ENCODE measurements at places on chromosomes 7 and 10. TPM values are rescaled to one million over a fixed set of nuclear protein-coding genes. Genes with fewer than 3 reads are reported as not detected.

DNA sequence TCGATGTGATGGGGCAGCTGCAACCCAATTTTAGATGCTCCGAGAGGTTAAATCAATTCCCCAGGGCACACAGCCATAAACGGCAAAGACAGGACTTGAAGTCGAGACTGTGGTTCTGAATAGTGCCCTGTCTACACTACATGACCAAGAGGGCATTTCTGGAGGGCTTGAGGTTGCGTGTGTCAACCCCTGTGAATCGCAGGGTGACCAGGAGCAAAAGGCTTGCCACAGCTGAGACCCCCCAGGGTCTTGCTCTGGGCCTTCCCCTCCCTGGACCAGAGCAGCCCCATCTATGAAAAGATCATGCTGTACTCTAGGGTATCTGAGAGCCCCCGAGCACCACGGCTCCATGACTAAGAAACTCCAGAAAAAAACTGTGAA lies 26.8 kb upstream of the RASGEF1A start:
- peaks cover 30% of the 10 kb centered on the region for H3K27me3 ChIP-seq
- no peak overlapping the region for H3K4me3 ChIP-seq
- H3K4me1 ChIP-seq: no peaks in the 10 kb centered on the region

- peaks cover 16% of the 10 kb centered on the region for H3K4me1 ChIP-seq
- no peaks in the 10 kb centered on the region for H3K27me3 ChIP-seq
- no peak for DNase-seq
- no peak overlapping the region for H3K27ac ChIP-seq
- H3K4me3 ChIP-seq: no peak overlapping the region
These were observed 246.1 kb downstream of the REEP3 start for GRCh38 chr10:63767138-63767801.

- no peaks in the 10 kb centered on the region for H3K36me3 ChIP-seq
- peaks cover 4% of the 10 kb centered on the region for H3K27me3 ChIP-seq
- H3K4me1 ChIP-seq: peaks cover 17% of the 10 kb centered on the region
- no peak overlapping the region for H3K4me3 ChIP-seq
These were observed 329.7 kb downstream of the PLXNA4 start for GRCh38 chr7:132246591-132246990.

GRCh38 chr10:43402880-43403452 lies 6.0 kb downstream of the HNRNPF start:
- DNase-seq: no peak
- H3K27ac ChIP-seq: peak overlapping the region; percentile 83
- H3K4me1 ChIP-seq: peaks cover 46% of the 10 kb centered on the region
- H3K27me3 ChIP-seq: no peaks in the 10 kb centered on the region
- peak overlapping the region; percentile 61 for H3K4me3 ChIP-seq
- H3K36me3 ChIP-seq: peaks cover 18% of the 10 kb centered on the region

DNA sequence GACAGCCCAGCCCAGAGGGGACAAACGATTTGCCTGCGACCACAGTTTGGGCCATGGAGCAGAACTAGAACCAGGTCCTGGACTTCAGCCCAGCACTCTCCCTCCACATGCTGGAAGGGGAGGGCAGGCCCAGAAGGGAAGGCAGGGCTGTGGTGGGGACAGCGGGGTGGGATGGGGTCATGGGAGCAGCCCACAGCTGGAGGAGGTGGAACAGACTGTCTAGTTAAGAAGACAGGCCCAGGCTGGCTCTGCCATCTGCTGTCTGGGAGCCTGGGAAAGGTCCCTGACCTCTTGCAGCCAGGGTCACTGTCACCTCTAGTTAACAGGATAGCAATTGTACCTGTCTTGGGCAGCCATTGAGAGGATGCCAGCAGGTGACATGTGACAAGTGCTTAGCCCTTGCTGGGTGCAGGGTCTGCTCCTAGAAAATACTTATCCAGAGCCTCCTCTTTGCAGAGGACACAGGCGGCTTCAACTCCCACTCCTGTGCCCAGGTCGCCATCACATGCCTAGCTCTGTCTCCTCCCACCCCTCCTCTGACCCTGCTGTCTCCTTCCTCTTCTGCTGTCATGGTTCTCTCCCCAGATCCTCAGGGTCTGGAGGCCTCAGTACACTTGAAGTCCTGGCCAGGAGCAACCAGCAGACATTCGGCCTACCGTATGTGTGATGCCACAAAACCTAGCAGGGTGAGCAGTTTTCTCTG lies 37.0 kb upstream of the CHST15 start:
- no peaks in the 10 kb centered on the region for H3K27me3 ChIP-seq
- H3K4me1 ChIP-seq: peaks cover 14% of the 10 kb centered on the region
- DNase-seq: no peak
- no peaks in the 10 kb centered on the region for H3K36me3 ChIP-seq

DNA sequence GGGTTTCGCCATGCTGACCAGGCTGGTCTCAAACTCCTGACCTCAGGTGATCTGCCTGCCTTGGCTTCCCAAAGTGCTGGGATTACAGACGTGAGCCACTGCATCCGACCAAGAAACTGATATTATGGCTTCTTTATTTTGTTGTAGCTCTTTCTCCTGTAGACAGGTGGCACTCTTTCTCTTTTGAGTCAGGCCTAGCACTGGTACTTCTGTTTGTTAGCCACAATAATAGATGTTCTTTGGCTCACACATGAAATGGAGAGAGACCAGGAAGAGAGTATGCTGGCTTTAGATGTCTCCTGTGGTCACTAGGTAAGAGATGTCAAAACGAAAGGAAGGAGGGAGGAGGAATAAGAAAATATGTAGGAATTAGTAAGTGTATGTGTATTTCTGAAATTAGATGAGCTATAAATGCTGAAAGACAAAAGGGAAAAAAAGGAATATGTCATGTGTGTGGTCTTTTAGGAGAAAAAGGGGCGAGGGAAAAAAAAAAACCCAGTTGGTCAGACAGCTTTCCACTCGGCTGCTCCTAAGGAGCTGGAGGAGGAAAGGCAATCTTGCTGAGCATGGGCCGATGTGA lies 78.7 kb downstream of the CLEC2L start:
- no peak overlapping the region for H3K4me3 ChIP-seq
- no peak for DNase-seq
- peaks cover 3% of the 10 kb centered on the region for H3K4me1 ChIP-seq
- H3K27me3 ChIP-seq: no peaks in the 10 kb centered on the region

SPDYE11 gene
- not detected for total RNA-seq

- H3K36me3 ChIP-seq: no peaks in the 10 kb centered on the region
- no peak overlapping the region for H3K4me3 ChIP-seq
- peaks cover 3% of the 10 kb centered on the region for H3K27me3 ChIP-seq
- no peak for DNase-seq
- no peaks in the 10 kb centered on the region for H3K4me1 ChIP-seq
These were observed 14.6 kb upstream of the NPS start for GRCh38 chr10:127534496-127534895.

DNA sequence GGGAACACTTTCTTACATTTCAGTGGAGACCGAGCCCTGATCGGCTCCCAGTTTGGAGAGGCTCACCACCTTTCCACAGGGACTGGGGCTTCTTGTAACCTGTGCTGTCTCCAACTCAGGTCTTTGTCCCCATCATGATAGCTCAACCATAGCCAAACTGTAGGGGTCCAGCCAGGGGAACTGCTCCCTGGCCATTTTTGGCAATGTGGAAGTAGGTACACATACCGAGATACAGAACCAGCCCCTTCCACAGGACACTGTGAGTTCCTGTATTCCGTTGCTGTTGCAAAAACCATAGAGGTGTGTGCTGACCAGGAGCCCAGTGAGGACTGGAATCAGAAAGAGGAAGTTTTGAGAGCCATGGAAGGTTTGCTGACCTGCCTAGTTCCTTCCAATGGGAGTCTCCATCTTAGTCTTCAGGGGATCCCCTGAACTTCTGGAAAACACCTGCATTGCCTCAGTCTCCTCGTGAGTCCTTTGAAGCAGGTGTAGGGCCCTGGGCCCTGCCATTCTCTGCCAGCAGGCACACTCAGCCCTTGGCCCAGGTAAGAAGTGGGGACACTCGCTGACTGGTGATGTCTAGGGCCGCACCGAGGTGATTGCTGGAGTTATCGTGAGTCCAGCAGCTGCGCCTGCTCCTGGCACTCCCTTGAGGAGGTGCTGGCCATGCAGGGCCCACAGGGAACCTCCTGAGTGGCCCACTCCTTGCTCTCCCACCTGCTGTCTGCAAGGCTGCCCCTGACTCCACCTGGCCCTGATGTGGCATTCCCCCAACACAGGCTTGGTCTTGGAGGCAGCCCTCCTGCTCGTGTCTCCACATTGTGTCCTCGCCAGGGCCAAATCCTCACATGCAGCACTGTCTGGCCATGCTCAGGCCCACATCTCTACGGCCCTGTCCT lies 11.2 kb downstream of the WDFY4 start:
- H3K4me3 ChIP-seq: no peak overlapping the region
- H3K4me1 ChIP-seq: no peaks in the 10 kb centered on the region
- no peak overlapping the region for H3K27ac ChIP-seq
- H3K27me3 ChIP-seq: peaks cover 32% of the 10 kb centered on the region
- H3K36me3 ChIP-seq: no peaks in the 10 kb centered on the region
- DNase-seq: peak; percentile 54

GJD4 gene
- 0.17 TPM for total RNA-seq

- no peak for DNase-seq
- H3K4me3 ChIP-seq: no peak overlapping the region
- H3K36me3 ChIP-seq: no peaks in the 10 kb centered on the region
- H3K4me1 ChIP-seq: peaks cover 7% of the 10 kb centered on the region
- no peak overlapping the region for H3K27ac ChIP-seq
- H3K27me3 ChIP-seq: peaks cover 16% of the 10 kb centered on the region
These were observed 4.9 kb upstream of the FOXP2 start for GRCh38 chr7:114409750-114410149.

COL26A1 gene
- total RNA-seq: 10.6 TPM

DNA sequence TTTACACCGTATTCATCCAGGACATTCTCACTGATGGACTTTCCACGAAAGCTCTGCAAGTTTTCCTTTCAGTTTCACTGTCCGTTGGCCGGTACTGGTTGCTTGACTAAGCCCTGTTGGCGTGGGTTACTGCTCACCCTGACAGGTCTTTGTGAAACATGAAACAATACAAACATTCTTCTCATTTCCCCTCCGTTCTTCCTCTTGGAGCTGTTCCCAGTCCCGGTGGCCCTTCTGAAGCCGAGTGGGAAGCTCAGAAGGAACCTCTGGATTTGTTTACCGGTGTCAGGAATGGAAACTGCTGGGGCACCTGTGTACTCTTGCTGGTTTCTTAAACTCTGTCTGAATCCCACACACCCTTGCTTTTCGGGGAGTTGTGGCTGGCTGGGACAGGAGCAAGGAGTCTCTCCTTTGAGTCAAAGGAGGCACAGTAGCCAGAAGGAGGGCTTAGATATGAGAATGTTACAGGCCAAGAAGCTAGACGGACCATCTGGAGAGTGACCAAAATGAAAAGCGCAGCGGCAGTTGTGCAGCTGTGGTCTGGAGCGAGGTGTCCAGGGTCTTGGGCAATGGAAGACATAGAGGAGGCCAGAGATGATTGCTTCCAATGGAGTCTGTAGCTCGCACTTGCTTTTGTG lies 45.7 kb downstream of the LYZL2 start:
- no peaks in the 10 kb centered on the region for H3K27me3 ChIP-seq
- H3K4me3 ChIP-seq: peak overlapping the region; percentile 76
- H3K4me1 ChIP-seq: peaks cover 26% of the 10 kb centered on the region
- H3K27ac ChIP-seq: peak overlapping the region; percentile 54

GRCh38 chr7:138164804-138165203 lies 88.5 kb downstream of the AKR1D1 start:
- H3K27me3 ChIP-seq: no peaks in the 10 kb centered on the region
- no peak overlapping the region for H3K27ac ChIP-seq
- no peak overlapping the region for H3K4me3 ChIP-seq
- H3K4me1 ChIP-seq: peaks cover 8% of the 10 kb centered on the region
- H3K36me3 ChIP-seq: peaks cover 5% of the 10 kb centered on the region
- no peak for DNase-seq

- peaks cover 9% of the 10 kb centered on the region for H3K4me1 ChIP-seq
- no peak for DNase-seq
- H3K27me3 ChIP-seq: no peaks in the 10 kb centered on the region
- H3K36me3 ChIP-seq: no peaks in the 10 kb centered on the region
- H3K27ac ChIP-seq: no peak overlapping the region
- no peak overlapping the region for H3K4me3 ChIP-seq
These were observed 108.3 kb downstream of the RNF216 start for GRCh38 chr7:5673125-5673524.

DNA sequence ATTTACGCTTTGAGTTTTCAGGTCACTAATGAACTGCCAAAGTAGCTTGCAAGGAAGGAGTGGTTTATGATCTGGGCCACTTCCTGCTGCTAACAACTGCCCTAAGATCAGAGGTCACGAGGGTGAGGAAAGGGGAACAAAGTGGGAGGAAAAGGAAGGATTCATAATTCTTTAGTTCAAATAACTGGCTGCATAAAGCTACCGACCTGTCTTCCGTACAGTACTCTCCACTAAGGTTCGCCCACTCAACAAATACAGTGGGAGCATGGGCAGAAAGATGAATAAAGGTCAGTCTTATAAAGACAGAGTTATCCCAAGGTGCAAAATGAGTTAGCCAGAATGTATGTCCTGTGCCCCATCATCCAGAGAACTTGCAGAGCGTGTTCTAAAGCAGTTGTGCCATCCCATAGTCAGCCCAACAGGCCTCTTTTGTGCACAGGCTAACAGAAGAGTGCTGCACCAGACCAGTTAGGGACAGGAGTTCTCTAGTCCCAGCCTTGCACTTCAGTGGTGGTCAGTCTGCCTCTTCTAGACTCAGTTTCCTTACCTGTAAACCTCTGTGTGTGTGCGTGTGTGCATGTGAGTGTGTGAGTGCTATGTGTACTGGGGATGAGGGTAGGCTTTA lies 65.9 kb downstream of the CREB3L2 start:
- H3K4me1 ChIP-seq: peaks cover 51% of the 10 kb centered on the region
- H3K36me3 ChIP-seq: peaks cover 24% of the 10 kb centered on the region
- peak overlapping the region; percentile 44 for H3K27ac ChIP-seq

PNLIPRP2 gene
- total RNA-seq: 1.2 TPM

- H3K36me3 ChIP-seq: no peaks in the 10 kb centered on the region
- H3K27me3 ChIP-seq: peaks cover 5% of the 10 kb centered on the region
- no peak overlapping the region for H3K27ac ChIP-seq
- H3K4me3 ChIP-seq: no peak overlapping the region
These were observed 49.1 kb downstream of the ASB4 start for GRCh38 chr7:95534796-95535195.

DUSP5 gene
- 61.6 TPM for total RNA-seq

GRCh38 chr7:67105377-67105776 lies 108.7 kb downstream of the TYW1 start:
- H3K27me3 ChIP-seq: no peaks in the 10 kb centered on the region
- no peak for DNase-seq
- H3K4me1 ChIP-seq: no peaks in the 10 kb centered on the region
- H3K4me3 ChIP-seq: no peak overlapping the region
- H3K27ac ChIP-seq: no peak overlapping the region
- H3K36me3 ChIP-seq: peaks cover 27% of the 10 kb centered on the region

DNA sequence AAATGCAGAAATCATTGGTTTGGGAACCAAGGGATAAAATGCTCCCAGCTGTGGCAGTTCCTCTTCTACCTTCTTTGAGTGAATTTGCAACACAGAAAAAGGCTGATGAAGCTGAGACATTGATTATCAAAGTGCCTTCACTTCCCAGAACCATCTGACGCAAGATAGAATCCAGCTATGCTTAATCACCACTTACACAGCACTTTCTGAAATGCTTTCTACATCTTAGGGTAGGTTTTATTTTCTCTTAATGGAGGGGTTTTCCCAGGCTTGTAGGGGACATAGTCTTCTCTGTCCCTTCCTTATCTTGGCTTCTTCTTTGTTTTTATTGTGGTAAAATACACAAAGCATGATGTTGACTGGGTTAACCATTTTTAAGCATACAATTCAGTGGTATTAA lies 332.6 kb upstream of the ZNF32 start:
- peaks cover 3% of the 10 kb centered on the region for H3K27me3 ChIP-seq
- H3K27ac ChIP-seq: no peak overlapping the region
- H3K4me3 ChIP-seq: no peak overlapping the region
- no peaks in the 10 kb centered on the region for H3K36me3 ChIP-seq

- H3K27ac ChIP-seq: no peak overlapping the region
- no peaks in the 10 kb centered on the region for H3K4me1 ChIP-seq
- H3K27me3 ChIP-seq: no peaks in the 10 kb centered on the region
- H3K36me3 ChIP-seq: peaks cover 9% of the 10 kb centered on the region
- DNase-seq: no peak
These were observed 16.9 kb downstream of the CAMK2G start for GRCh38 chr10:73857446-73857845.
